M059J (cell line): ENCODE measurements at places on chromosomes 12 and 14. TPM values are rescaled to one million over a fixed set of nuclear protein-coding genes. Genes with fewer than 3 reads are reported as not detected.

The SLCO1A2 gene
- total RNA-seq, result 0.49 and 1.1 TPM in 2 replicates

The KCNMB4 gene
- total RNA-seq, result 2.9 and 3.0 TPM in 2 replicates

The LYZ gene
- not detected in 2 replicates for total RNA-seq

The TRIM9 gene
- 1.3 and 2.0 TPM in 2 replicates for total RNA-seq

The ARL1 gene
- total RNA-seq, result 61.6 and 88.0 TPM in 2 replicates

The SMIM41 gene
- total RNA-seq, result not detected in 2 replicates

The USP44 gene
- total RNA-seq, result 0.02 TPM in 1 of 2 replicates, not detected in the other

The SLC17A8 gene
- not detected in 2 replicates for total RNA-seq

DNA sequence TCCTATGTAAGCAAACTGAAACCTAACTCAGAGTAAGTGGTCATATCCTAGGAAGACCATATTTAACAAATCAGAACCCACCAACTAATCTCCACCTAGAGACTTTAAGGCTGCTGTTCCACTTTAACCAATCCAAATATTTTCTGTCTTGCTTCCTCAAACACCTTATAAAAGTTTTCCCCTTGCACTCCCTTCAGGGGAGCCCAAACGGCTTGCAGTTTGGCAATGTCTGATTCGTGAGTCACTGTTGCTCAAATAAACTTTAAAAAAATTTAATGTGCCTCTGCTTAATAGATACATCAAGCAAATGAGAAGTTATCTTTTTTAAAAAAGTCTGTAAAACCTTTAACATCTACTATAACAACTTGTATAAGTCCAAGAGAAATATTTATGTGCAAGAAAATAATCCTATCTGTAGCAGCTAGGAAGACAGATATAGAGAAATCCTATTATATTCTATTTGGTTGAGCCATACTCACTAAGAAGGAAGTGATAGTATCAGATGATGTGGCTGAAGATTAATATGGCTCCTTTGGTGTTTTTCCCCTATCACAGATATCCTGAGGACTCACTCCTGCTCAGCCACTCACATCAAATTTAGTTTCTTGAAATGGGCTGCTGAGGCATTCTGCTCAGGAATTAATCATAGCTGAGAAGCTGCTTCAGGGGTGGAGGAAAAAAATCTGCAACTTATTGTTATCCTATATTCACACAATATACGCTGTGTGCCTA, 65.1 kb upstream of the DUSP6 start:
- DNase-seq, result peak; percentile 64

DNA sequence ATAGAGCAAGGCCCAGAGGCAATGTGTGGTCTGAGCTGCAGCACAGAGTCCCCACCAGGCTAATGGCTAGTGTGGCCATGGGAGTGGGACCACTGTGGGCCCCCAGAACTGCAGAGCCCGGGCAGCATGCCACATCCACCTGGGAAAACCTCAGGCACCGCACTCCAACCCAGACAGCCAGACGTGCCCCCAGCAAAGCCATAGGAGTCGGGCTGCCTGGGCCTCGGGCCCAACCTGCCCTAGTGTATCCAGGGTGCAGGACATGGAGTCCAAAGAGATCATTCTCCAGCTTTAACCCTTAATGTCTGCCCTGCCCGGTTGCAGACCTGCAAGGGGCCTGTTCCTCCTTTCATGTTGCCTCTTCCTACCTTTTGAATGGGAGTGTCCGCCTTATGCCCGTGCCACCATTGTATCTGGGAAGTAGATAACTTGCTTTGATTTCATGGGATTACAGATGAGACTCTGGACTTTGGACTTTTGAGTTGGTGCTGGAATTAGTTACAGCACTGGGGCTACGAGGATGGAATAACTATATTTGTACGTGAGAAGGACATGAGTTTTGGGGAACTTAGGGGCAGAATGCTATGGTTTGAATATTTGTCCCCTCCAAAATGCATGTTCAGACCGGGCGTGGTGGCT, 29.1 kb upstream of the DEGS2 start:
- DNase-seq, result no peak

GRCh38 chr12:45232756-45233372, 17.0 kb downstream of the ANO6 start:
- peak; percentile 98 for DNase-seq

DNA sequence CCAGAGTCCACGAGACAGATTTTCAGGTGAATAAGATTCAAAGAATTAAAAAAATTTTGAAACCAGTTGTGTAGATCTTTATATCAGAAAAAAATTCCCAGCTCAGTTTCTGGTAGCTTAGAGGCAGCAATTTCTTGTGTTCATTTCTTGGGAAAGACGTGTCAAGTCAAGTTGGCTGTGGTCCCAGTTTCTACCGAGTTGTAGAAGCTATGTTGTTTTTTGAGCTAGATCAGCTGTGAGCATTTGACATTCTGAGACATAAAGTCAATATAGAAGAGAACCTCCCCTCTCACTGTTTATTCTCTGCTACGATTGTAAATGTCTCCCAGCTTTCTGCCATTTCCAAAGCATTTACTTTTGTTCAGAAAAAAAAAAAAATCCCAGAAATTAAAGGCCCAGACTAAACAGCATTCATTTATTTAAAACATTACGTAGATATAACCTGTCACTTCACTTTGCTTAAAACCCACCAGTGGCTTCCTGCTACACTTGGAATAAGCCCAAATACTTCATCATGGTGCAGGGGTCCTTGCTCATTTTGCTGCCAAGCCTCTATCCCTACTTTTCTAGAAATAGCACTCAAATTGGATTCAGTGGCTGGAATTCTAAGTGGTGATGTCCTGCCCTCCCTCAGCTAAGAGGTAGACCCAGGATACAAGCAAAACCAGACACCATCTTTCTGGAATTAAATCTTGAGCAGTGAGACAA, 20.6 kb upstream of the PYGL start:
- peak; percentile 91 for DNase-seq

DNA sequence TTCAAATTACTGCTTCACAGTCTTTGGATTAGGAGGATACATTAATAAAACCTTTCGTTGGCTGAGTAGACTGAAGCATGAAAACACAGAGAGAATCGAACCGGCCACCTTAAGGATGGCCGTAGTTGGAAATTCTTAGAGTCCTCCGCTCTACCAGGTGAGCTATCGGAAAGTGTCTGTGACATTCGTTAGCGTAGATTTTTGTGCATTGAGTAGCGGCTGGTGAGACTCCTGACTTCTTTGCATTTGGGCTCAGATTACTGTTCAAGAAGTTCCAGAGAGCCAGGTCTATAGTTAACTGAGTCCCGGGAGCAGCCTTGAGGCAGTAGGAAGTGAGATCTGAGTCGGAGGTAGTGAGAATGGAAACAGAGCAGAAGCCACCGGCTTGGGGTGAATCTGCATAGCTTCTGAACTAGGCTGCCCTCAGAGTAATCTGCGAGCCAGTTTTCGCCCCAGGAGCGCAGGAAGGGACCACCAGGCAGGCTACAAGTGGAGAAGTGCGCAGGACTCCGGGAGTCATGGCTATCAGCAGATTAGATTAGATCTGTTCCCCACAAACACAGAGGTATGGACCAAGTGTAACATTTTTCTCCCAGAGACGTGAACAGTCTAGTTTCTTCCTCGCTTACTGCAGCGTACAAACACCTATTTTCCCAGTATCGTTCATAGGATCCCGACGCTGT, 11.0 kb downstream of the OR6S1 start:
- peak; percentile 55 for DNase-seq

DNA sequence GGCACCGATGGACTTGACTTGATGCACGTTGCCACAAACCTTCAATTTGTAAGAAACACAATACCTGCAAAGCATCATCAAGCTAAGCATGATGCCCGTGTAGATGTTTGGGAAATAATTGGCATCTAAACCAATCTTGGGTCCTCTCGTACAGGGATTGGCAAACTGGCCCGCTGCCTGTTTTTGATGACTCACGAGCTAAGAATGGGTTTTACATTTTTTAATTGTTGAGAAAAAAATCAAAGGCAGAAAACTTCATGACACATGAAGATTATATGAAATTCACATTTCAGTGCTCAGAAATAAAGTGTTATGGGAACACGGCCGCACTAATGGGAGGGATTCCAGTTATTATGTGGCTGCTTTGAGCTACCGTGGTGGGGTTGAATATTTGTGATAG, 10.9 kb downstream of the MTA1 start:
- peak; percentile 67 for DNase-seq

- DNase-seq, result no peak
These were observed 126.0 kb upstream of the HIF1A start for GRCh38 chr14:61569308-61569707.

- no peak for DNase-seq
These were observed 19.3 kb upstream of the LLPH start for GRCh38 chr12:66149702-66150398.

GRCh38 chr12:38424436-38424835, 107.9 kb downstream of the ALG10B start:
- no peak for DNase-seq

DNA sequence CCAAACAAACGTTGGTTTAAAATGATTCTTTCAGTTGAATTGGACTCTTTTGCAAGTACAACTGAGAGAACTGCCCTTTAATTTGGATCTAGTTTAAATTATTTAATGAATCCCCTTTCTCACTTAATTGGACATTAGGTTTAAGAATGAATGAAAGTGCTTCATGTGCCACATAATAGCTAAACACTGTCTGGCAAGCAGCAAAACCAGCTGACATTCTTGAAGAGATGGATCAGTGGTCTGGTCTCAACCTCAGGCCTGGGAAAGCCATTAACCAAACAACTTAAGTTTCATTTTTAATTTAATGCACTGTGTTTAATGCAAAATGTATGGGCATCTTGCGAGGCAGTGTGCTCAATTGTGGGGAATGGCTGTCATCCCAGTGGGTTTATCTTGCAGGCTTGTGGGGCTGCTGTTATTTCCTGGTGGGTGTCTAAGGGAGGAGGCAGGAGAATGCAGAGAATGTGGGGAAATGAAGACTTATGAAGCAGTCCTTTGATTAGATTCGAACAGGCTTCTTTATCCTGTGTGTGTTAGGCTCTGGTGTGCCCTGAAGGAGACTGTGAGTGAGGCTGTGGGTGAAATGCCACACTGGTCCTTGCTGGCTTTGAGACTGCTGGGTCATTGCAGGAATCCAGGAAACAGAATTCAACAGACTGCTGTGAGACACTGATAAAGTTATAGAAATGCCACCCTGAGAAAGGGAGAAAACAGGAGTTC, 144.1 kb upstream of the PELI2 start:
- no peak for DNase-seq

- DNase-seq, result no peak
These were observed 442.5 kb downstream of the NELL2 start for GRCh38 chr12:44433659-44434058.

DNA sequence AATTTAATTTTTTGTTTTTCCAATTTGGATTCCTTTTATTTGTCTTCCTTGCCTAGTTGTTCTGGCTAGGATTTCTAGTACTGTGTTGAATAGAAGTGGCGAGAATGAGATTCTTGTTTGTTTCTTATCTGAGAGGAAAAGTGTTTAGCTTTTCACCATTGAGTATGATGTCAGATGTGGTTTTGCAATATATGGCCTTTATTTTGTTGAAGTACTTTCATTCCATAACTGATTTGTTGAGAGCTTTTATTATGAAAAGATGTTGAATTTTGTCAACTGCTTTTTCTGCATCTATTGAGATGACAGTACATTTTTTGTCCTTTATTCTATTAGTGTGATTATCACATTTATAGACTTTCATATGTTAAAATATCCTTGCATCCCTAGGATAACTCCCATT, 462.0 kb downstream of the CCDC91 start:
- no peak for DNase-seq

DNA sequence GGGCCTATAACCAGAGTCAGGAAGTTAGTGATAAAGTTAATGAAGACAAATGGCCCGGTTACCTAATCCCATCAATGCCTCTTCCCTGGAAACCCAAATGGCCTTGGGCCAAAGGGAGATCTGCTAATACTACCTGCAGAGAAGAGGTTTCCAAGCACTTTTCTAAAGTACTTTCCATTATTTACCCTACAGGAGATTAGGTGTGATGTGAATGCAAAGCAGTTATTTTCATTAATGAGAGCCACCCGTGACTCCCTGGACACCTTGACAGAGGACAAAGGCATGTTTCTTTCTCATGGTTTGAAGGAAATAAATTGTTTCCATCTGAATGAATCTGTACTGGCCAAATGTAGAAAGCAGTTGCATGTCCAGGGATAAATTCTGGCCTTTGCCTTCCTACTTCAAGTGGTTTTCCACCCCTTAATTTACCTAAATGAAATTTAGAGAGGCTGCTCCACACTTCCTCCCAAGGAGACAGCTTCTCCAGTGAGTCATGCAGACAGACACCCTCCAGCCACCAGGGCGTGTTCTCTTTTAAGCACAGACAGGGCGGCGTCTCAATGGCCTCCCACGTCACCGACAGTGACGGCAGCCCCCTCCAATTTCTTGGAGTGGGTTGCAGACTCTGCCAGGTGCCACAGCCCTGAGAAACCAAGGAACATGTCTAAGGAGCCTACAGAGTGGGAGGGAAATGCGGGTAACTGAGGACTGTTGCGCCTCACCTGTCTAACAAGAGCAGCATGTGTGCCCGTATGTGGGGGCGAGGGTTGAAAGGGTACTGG, 43.9 kb upstream of the GNPNAT1 start:
- peak; percentile 84 for DNase-seq

DNA sequence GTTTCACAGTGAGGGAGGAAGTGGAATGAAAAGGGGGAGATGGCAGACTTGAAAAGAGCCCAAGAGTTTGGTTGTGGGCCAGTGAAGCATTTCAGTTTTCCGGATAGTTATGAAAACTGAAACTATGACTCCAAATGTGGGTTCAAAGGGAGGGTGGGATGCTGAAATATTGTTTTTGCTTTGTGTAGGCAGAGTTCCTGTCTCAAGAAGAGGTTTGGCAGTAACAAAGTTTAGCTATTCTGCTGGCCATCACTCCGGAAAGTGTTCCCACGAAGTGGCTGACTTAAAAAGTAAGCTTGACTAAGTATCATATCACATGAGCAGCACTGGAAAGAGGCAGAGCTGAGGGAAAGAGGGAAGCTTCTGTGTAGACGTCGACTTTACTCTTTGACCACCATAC, 85.2 kb downstream of the CAND1 start:
- DNase-seq, result no peak

- DNase-seq, result no peak
These were observed 5.7 kb downstream of the SPIC start for GRCh38 chr12:101480849-101481248.

DNA sequence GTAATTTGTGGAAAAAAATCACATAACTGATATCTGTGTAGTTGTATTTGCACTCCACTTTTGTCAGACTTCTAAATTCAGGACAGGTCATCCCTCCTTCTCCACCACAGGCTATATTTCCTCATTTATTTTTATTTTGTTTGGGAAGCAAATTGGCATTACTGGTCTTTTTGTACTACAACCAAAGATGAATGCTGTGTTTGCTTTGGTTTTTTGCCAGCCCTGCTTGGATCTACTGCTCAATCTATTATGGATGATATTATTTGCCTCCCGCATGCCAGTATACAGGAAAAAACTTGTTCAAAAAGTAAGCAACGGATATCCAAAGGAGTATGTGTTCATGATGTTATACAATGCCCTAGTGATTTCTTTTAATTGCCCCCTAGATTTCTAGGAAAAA, 948.8 kb downstream of the TRHDE start:
- no peak for DNase-seq

- DNase-seq, result peak; percentile 22
These were observed 1.6 kb downstream of the MARK3 start for GRCh38 chr14:103386713-103387329.

DNA sequence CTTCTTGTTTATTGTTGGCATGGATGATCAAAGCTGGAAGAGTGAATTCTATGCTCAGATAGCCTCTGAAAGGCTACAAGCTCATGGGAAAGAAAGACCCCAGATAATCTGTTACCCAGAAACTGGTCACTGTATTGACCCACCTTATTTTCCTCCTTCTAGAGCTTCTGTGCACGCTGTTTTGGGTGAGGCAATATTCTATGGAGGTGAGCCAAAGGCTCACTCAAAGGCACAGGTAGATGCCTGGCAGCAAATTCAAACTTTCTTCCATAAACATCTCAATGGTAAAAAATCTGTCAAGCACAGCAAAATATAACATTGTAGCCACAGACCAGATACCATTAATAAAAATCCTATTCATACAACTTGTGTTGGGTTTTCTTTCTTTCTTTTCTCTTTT, 7.2 kb downstream of the ACOT6 start:
- no peak for DNase-seq
